AG04450 (cell line): ENCODE measurements at places on chromosomes 3 and 15. TPM values are rescaled to one million over a fixed set of nuclear protein-coding genes. Genes with fewer than 3 reads are reported as not detected.
A peak's percentile ranks its signal among the peaks of the same experiment; 100 is the strongest.

DNA sequence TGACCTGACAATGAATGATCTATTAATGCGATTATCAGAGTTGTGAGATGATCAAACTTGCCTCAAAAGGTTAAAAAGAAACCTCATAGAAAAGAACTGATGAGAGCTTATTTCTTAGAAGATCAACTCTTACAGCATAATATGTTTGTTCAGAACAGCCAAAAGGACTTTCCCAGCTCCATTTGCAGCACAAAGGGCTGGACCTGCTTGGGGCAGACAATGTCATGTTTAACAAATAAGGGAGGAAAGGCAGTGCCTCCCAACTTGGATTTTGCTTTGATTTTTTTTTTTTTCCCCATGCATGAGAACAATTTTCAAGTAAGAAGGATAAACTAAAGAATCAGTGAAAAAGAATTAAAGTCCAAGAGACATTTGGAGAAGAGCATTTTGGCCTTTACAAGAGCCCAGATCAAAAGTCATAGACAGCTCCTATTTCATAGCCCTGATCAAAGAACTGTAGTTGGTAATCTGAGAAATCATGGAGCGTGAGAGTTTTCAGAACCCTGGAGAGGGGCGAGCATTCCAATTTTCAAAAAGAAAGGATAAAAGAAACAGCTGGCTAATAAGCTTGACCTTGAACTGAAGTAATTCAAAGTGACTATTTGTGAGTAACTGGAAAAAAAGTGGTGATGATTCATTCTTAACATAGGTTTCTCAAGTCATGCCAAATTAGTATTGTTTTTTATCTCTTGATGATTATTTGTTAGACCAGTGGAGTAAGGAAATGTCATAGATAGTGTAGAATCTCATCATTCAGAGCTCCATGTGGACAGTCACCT lies 136.0 kb upstream of the CFAP20DC start:
- DNase-seq: no peak

Gene IREB2
- polyA plus RNA-seq: 21.5 and 30.4 TPM in 2 replicates

- DNase-seq: no peak
Observed at GRCh38 chr3:3227640-3228039, 48.1 kb upstream of the CRBN start.

- DNase-seq: peak; percentile 45
Observed at GRCh38 chr3:11335056-11335608, 62.9 kb downstream of the ATG7 start.

Gene ZNF660
- 2.1 and 2.8 TPM in 2 replicates for polyA plus RNA-seq

Gene SLC35G2
- 13.3 and 18.1 TPM in 2 replicates for polyA plus RNA-seq

DNA sequence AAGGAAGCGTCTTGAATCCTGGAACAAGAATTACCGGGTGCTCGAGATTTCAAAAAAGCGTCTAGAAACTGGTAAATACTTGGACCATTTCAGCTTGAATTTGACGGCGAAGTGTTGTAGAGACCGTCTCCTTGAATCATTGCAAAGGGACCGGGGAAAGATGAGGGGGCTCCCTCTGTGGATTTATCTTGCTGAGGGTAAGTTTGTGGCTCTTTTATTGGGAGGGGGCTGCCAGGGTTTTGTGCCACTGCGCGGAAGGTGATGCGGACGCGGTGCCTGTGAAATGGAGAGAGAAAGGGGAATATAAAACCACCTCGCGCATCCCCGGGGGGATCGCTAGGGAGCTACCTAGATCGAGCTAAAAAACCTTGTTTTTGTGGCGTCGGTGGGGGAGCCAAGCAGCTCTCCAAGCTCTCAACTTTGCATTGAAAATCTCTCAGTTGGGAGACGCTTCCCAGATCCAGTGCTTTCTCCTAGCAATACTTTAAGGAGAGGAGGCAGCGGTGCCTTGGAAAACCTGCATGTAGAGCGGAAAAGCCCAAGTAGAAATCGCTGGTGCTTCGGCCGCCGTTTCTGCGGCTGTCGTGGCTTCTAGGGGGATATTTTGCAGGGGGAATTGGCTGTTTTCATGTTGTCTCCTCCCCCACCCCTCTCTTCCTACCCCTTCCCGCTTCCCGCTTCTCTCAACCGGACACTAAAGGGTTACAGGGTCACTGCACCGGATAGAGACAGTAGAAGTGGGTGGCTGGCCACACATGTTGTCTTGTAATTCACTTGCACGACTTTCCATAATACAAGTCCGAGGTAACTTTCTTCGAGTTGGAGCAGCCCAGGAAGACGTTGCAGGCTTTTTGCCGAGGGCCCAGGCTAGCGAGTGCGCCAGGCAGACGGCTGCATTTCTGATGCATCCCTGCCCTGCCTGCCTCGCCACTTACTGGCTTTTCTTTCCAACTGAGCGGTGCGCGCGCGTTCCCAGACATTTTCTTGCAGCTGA lies 187.6 kb downstream of the NLGN1 start:
- DNase-seq: no peak

Gene KIF7
- 4.5 and 4.8 TPM in 2 replicates for polyA plus RNA-seq

- peak; percentile 44 for DNase-seq
Observed at GRCh38 chr3:77370413-77370812, 330.5 kb downstream of the ROBO2 start.

DNA sequence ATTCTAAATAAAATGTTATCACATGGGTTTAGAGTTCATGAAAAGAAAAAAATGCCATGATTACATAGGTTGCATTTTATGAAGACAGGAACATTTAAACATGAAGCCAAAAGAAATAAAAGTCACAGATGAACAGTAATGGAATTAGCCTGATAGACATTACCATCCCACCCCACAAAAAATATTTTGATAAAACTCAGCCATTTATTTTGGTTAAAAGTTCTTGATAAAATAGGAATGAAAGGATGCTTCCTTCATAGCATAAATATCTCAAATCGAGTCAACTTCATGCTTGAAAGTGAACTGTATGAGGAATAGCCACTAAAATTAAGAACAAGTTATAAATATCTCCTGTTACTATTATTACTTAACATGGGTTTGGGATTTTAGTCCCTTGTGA lies 101.9 kb upstream of the TMC3 start:
- no peak for DNase-seq

- DNase-seq: no peak
Observed at GRCh38 chr3:87855616-87856015, 203.2 kb downstream of the CGGBP1 start.

GRCh38 chr15:43908516-43909050 lies 81.8 kb downstream of the WDR76 start:
- DNase-seq: no peak

- no peak for DNase-seq
Observed at GRCh38 chr3:173599673-173600072, 202.1 kb downstream of the NLGN1 start.

Gene MORC1
- polyA plus RNA-seq: not detected in 2 replicates

DNA sequence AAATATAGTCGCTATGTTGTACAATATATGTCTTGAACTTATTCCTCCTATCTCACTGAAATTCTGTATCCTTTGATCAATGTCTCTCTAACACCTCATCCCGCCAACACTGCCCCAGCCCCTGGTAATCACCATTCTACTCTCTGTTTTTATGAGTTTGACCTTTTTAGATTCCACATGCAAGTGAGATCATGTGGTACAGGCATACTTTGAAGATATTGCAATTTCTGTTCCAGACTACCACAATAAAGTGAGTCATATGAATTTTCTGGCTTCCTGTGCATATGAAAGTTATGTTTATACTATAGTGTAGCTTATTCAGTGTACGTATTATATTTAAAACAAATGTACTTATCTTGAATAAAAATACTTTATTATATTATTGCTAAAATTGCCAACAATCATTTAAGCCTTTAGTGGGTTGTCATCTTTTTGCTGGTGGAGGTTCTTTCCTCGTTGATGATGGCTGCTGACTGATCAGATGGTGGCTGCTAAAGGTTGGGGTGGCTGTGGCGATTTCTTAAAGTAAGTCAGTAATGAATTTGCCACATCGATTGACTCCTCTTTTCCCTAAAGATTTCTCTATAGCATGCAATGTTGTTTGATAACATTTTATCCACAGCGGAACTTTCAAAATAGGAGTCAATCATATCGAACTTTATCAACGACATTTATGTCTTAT lies 257.2 kb downstream of the NFKBIZ start:
- DNase-seq: no peak

GRCh38 chr3:99865321-99865720 lies 47.7 kb downstream of the CMSS1 start:
- DNase-seq: no peak

DNA sequence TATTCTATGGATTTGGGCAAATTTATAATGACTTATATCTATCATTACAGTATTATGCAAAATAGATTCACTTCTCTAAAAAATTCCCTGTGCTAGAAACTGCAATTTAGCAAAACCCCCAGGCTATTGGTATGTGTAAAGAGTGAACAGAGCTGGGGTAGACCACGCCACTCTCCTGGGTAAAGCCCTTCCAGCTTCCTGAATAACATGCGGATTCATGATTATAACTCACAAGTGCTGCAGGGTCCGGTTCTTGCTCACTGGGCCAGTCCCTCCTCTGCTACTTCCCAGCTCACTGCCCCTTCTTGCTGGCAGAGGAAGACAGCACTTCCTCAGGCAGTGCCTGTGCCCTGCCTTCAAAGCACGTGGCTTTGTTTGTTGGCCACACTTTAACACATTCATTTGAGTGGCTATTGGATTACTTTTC lies 4.1 kb downstream of the CD80 start:
- DNase-seq: no peak

DNA sequence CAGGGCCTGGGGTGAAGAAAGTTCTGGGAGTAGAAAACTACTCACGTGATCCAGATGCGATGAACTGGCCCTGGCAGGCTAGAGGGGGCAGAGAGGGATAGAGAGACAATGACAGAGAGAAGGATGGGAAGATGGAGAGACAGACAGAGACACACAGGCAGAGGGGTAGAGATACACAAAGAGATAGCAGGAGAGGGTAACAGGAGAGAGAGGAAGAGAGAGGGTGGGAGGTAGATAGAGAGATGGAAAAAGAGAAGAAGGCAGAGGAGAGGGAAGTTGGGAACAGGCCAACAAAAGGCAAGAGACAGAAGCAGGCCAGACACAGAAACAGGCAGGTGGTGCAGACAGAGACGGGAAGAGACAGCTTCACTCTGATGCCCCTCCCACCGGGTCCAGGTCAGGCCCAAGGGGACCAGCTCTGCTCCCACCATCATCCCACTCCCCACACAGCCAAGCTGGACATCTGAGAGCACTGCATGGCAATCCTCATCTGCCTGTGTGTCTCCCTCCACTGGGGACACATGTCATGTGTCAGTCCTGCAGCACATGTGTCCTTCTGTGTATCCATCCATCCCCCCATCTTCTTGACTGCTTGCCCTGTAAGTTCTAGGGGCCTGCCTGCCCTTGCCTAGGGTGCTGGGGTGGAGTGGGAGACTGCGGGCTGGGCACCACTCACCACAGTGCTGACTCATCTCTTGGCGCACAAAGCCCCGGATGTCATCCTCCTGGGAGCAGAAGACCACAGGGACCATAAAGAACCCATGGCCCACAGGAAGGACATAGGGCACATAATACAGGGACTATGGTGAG lies 2.2 kb upstream of the UCN2 start:
- no peak for DNase-seq

DNA sequence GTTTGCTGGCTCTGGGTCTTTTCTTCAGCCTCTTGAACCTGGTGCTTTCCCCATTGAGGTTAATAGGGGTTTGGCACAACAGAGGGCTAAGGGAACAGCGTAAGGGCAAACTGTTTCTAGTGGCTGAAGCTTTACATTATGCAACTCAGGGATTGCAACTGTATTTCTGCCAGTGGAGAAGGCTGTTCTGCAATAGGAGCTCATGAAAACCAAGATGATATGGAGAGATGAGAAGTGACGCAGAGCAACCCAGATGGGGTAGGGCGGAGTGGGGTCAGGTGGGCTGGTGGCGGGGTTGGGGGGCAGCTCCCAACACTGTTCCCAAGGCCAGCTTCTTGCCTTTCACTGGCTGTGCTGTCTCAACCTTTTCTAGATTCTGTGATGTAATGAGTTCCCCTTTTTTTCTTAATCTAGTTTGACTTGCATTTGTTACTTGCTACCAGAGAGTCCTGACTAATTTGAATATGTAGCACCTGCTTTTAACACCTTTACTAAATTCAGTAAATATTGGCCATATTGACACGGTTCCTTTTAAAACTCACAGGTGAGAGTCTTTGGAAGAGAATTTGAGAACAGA lies 7.2 kb downstream of the GXYLT2 start:
- no peak for DNase-seq
